ENCODE measurements at places on chromosomes 5 and 9.

- no peak for DNase-seq
Measured at GRCh38 chr5:73814233-73814846, 188.3 kb downstream of the ARHGEF28 start.

- DNase-seq, result no peak
Measured at GRCh38 chr9:96253059-96253696, 48.8 kb downstream of the HSD17B3 start.

DNA sequence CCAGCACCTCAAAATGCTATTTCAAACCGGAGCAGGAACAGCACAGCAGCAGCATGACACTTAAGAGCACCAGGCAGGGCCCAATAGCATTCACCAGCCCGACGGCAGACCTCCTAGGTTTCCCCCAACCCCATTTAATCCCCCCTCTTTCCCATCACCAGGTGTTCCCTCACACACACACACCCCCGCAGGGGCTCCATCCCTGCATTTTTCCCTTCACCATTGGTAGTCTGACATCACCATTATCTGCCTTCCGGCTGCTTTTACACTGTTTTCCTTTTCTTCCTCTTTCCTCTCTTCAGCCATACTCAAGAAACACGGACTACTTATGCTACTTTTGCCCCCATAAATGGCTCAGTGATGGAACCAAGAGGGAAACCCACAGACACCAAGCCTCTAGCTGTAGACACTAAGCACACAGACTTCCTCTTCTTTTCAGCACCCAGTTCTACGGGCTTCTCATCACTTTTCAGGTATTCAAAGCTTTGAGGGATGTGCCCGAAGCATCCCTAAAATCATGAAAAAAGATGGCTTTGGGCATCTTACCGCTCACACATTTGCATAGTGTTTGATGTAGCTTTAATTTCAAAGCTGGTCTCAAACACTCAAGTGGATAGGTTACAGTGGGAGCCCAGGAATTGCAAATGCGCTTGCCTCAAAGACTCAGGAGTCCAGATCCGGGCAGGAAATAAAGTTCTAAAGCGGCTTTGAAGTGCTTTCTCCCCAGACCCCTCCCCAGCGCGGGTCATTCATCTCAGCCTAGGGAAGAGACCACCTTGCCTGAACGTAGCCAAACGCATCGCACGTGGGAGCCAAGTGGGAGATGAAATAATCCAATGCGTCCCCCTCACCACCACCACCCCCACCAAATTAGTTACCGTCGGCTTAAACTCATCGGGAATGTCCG, 141.5 kb downstream of the TSSK1B start:
- no peak for DNase-seq

GRCh38 chr5:150442699-150443080, 6.8 kb downstream of the RPS14 start:
- DNase-seq, result no peak

DNA sequence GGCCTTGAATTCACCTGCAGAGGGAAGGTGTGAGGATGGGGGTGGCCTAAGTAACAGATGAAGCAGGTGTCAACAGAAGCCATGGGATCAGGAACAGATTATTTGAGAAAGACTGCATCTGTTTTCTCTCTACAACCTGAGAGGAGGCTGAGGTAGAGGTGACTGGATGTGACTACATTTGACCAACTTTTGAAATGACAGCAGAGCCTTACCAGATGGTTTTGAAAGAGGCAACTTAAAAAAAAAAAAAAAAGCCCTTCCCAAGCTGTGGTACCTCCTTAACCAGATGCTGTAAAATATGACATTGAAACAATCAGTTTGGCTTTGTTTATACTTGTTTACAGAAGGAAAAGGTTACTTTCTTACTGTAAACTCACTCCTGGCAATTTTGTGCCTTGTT, 108.6 kb downstream of the TRIO start:
- no peak for DNase-seq

DNA sequence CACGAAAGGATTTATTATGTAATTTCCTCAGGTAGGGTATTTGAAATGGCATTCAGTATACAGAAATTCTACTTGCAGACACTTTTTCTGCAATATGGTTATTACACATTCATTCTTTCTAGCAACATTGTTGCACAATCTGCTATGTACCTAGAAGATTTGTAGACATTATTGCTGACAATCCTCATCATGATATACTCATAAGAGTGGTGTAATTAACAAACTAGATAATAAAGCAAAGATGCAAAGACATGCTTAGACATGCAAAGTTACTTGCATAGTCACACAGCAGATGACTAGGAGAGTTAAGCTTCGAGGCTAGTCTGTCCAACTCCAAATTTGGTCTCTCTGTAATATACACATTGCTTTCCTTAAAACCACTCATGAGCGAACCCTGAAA, 317.1 kb downstream of the ASTN2 start:
- no peak for DNase-seq

DNA sequence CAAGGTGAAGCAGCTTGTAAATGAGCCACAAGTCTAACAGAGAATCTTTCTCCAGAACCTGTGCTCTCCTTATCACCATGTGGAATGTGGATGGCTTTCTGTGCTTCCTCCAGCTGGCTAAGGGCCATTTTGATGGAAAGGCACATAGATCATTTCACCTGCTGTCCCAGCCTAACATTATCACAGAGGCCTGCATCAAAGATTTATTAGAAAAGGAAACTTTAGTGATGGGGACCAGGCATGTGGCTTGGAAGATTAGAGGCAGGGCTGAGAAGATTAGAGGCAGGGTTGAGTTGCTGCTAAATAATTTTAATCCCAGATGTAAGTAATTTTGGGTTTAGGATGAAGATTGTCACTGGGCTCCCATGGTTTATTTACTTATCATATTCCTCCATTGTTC, 6.3 kb downstream of the SPEF2 start:
- DNase-seq, result no peak

DNA sequence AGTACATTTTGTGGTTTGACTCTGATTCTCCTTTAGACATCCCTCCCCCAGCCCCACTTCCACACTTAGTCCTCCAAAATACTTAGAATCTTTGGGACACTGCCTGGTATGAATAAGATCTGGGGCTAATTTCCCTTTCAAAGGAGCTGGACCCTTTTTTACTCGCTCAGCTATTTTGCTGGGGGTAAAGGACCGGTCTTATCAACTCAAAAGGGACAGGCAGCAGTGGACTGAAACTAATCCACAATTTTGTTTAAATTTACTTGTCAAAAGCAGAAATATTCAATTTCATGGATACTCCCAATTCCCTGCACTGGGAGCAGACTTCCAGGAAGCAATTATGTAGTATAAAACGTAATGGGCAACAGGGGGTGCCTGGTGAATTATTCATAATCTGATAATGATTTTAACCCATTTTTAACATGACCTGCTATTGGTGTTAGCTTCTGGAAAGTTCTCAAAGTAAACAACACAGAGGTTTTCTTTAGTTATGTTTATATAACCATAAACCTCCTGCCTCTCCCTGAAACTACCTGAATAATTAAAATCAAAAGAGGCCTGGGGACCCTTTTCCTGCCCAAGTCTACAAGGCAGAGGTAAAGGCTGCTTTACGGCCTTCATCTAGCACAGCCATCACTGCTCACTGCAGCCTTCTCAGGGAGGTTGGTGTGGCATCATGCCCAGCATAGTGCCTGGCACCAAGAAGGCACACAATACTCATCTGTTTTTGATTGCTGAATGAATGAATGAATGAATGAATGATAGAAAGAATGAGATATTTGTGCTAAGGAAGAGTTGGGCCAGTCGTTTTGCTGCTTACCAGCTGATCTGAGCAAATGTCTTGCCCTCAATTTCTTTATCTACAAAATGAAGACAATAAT, 44.2 kb upstream of the GNPDA1 start:
- DNase-seq, result no peak

DNA sequence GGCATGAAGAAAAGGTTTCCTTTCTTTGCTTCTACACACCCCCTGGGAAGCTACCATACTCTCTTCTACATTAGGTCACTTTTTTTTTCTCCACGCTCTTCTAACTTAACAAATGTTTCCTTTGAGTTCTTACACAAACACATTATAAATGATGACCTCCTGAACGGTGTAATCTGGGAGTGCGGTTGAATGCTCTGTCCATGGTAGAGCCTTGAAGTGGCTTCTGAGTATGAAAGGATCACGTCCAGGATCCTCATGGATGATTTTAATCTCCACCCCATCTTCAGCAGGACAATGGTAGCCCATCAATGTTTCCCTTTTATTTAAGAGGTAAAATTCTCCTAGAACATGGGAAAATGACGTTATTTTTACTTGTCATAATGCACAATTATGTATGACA, 587.3 kb downstream of the SEMA5A start:
- no peak for DNase-seq

DNA sequence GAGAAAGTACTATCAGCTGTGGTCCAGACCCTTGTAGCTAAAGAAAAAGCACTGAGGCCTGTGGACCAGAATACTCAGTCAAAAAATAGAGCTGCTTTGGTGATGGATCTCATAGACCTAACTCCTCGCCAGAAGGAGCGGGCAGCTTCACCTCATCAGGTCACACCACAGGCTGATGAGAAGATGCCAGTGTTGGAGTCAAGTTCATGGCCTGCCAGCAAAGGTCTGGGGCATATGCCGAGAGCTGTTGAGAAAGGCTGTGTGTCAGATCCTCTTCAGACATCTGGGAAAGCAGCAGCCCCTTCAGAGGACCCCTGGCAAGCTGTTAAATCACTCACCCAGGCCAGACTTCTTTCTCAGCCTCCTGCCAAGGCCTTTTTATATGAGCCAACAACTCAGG, 8.9 kb downstream of the RAB24 start:
- no peak for DNase-seq

DNA sequence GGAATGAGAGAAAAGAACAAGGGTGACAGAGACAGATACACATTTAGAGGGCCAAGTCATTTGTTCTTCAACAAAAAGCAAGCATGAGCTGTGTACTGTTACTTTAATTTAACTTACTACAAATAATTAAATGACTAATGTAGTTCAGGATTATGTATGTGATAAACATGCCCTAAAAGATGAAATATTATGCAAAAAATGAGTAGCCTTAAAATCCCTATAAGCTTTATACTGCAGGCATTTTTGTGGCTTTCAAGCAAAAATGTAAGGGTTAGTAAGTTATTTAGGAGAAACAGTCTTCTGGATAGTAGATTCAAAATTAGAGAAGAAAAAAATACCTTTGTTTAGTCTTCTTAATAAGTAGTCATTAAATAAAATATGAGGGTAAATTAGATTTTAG, 431.2 kb downstream of the CSNK1G3 start:
- DNase-seq, result peak; percentile 54

- DNase-seq, result no peak
Measured at GRCh38 chr5:143194206-143194605, 209.3 kb downstream of the NR3C1 start.

DNA sequence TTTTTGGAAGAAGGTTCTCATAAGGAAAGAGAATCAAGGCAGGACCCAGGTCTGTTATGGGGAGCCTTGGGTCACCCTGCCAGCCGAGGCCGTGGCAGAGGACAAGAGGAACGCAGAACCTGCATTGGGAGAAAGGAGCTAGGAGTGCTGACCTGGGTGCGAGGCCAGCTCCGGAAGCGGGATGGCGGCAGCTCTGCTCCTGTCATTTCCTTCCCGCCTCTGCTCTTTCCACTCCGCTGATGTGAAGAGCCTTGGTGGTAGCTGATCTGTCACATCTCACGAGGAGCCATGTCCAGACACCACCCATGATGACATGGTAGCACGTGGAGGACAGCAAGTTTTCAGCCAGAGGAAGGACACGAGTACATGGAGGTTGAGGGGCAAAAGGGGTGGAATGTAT, 109.5 kb upstream of the COL5A1 start:
- DNase-seq, result no peak

DNA sequence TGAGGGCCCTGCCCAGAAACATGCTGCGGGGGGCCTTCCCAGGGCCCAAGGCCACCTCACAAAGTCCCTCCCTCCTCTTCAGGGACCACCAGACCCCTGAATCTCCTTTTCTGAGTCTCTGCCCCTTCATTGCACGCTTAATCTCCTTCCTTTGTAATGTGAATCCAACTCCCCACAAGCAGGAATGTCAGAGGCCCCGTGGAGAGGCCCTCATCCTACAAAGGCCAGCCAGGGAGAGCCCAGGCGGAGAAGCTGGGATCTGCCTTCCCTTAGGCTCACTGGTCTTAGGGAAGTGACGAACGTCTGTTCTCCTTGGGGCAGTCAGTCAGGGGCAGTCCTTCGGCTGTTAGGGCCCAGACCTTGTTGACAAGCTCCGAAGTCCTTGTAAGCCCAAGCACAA, 2.3 kb downstream of the SMIM33 start:
- DNase-seq, result peak; percentile 24

GRCh38 chr9:100485196-100485595, 12.2 kb downstream of the TMEFF1 start:
- peak; percentile 24 for DNase-seq

DNA sequence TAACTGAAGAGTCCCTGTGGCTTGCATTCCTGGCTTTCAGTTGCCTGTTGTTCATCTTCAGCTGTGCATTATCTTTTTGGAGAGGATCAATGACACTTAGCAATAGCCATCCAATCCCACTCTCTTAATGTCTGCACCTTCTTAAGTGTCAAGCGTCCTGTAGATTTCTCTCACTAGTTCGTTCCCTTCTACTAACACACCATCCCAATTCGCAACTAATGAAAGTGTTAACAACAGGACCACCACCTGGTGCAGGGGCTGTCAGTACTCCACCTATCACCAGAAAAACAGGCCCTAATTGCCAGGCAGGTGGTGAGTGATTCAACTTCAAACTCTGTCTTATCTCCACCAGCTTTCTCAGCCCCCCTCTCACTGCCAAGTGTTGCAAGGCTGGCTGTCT, 169.4 kb upstream of the EFNA5 start:
- no peak for DNase-seq

DNA sequence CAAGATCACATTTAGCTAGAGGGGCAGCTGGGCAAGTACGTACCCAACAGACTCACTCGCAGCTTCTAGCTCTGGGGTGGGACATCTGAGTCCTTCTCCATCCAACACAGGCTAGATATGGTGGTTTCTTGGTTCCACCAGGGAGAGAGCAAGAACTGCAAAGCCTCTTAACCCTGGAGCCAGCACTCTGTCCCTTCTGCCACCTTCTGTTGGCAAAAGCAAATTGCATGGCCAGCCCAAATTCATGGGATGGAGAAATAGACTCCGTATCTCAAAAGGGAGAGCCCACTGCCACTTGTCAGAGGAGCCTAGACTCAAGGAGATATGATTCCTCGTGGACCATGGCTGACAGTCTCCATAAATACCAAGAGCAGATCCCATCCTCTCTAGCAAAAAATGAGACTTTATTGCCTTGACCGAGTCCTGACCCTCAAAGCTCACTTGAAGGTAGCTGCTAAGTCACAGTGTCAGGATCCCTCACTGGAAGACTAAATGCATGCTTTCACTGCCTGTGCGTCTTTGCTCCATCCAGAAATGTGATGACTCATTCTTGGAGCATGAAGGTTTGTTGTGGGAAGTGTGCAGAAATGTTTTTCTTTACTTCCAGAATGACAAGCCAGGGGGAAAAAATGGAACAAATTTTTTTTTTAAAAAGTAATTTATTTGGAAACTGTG, 28.8 kb upstream of the ROR2 start:
- DNase-seq, result peak; percentile 91

GRCh38 chr9:100413839-100414420, 13.0 kb upstream of the MSANTD3 start:
- DNase-seq, result no peak

- DNase-seq, result no peak
Measured at GRCh38 chr5:2335125-2335732, 416.2 kb downstream of the IRX2 start.
